ENCODE measurements at places on chromosomes 4 and X. TPM values are rescaled to one million over a fixed set of nuclear protein-coding genes. Genes with fewer than 3 reads are reported as not detected.

- DNase-seq: no peak
Measured at GRCh38 chrX:51851507-51852085, 41.8 kb upstream of the MAGED1 start.

- DNase-seq: no peak
Measured at GRCh38 chrX:147679356-147680005, 232.2 kb upstream of the FMR1 start.

PSAPL1 gene
- not detected for total RNA-seq

- peak; percentile 87 for DNase-seq
Measured at GRCh38 chrX:10110984-10111363, 45.8 kb upstream of the CLCN4 start.

DNA sequence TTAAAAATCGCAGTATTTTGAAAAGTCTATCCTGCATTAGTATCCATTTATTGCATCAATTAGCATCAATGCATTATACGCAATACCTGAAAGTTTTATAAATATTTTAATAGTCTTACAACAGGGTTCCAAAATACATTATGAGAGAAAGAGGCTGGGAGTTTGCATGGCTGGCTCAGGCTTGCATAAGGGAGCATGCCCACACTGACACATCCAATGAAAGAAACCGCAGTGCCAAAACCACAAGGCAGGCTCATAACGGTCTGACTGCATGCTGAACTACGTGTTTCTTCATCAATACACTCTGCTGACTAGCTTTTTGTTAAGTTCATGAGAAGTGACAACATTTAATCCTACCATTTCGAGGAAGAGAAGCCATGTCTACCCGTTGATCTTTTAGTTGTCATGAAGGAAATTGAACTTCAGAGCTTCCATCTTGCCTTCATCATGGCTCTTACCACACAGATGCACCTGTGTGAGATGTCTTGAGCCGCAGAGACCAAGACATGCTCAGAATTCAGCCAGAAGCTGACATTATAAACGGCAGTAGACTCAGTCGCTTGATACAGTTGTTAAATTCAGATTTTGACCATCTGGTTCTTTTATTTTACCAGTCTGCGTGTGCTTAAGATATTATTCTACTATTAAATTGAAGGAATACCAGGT lies 168.8 kb upstream of the FRG1 start:
- DNase-seq: no peak

DNA sequence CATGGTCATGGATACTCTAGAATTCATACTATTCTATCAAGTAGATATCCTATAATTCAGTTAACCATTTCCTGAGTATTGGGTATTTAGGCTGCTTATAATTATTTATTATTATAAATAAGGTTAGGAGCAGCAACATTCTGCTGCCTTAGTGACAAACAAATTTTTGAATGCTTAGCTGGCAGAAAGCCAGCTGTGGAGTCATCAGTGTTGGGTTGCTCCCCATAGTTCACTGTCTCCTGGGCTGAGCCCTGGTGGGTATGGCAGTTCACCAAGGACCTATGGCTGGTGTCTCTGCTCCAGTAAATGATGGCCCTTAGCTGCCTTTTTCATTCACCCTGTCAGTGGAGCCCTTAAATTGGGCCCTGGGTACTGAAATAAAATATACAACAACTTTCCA lies 61.8 kb downstream of the SMARCA5 start:
- DNase-seq: no peak

All from B cell (primary cell).